ENCODE measurements at places on chromosomes 7 and 10.
A peak's percentile ranks its signal among the peaks of the same experiment; 100 is the strongest.

- DNase-seq, result no peak
These were observed 1.5 kb downstream of the AKR1C3 start for GRCh38 chr10:5095687-5096086.

GRCh38 chr7:94856643-94857042 is 50.8 kb upstream of the PPP1R9A start:
- DNase-seq, result no peak

GRCh38 chr10:121276822-121277221 is 321.4 kb downstream of the FGFR2 start:
- DNase-seq, result no peak

GRCh38 chr7:68544851-68545250 is 1053.4 kb upstream of the AUTS2 start:
- no peak for DNase-seq

GRCh38 chr10:79266084-79266483 is 81.2 kb upstream of the PPIF start:
- DNase-seq, result no peak

DNA sequence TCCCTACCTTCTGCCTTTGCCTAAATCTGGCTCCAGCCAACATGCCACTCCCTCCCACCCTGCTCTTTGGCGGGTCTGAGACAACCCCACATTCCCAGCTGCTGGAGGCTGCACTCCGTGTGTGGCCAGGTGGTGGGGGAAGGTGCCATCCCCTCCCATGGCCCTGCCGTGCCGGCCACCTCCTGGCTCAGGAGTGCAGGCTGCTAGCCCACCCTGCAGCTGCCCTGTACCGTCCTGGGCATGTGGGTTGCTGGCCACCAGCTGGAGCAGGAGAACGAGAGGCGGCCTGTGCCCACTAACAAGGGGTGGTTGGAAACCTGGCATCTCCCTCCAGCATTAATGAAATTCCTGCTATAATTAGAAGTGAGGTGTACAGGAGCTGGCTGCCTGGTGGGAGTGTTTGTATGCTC is 97.6 kb downstream of the ZMIZ1 start:
- DNase-seq, result no peak

DNA sequence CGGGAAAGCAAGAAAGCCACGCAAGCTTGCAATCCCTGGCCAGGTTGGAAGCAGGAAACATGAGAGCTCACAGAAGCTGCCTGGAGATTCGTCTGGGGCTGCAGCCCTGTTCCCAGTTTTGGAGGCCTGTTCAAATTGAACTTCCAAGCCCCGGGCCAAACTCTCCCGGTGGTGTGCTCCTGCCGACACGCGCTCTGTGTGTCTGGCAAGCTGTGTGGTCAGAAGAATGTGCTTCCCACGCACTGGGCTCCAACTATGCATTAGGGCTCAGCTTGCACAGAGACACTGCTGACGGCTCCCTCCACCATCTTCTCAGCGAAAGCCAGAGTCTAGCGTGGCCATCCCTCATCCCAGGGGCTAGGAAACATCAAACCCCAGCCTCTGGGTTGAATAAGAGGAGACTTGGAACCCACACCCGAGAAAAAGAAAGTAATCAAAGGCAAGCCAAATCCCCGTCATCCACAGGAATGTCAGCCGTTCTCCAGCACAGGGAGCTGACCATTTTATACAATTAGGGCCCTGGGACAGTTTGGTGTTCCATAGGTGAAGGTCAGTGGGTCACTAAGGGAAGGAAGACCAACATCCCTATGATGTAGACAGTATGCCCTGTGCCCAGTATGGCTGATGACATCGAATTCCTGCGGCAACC is 107.2 kb downstream of the FGFR2 start:
- DNase-seq, result no peak

DNA sequence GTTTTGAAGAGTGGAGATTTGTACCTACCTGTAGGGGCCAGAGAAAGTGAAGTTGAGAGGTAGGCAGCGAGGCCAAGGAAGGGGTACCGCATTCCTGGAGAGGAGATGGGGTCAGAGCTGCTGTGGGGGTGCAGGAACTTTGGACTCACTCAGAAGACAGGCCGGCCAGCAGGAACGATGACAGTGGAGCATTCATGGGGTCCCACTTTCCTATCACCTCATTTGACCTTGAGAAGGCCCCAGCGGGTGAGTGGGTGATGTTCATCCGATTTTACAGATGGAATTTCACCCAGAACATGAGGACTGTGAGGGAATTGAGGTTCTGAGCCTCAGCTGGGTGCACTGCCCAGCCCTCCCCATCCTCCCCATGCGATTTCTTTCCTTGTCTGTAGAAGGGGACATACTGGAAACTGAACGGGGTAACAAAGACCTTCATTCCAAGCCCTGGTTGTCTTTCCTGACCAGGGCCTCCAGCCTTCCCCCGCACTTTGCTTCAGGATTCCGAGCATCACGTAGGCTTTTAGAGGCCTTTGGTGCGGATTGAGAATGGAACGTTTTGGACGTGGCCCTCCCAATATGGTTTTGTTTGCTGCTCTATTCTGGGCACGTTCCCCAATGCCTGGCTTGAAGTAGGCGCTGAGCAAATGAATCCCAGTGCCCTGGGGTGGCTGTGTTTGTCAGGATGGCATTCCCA is 87.3 kb downstream of the ADCY1 start:
- no peak for DNase-seq

- no peak for DNase-seq
These were observed 17.5 kb downstream of the MICALL2 start for GRCh38 chr7:1441615-1442354.

- DNase-seq, result no peak
These were observed 21.0 kb upstream of the SMARCD3 start for GRCh38 chr7:151269511-151269910.

- DNase-seq, result no peak
These were observed 220.2 kb downstream of the KCNMA1 start for GRCh38 chr10:77417359-77417758.

GRCh38 chr7:96982586-96982985 is 22.8 kb upstream of the DLX6 start:
- no peak for DNase-seq

DNA sequence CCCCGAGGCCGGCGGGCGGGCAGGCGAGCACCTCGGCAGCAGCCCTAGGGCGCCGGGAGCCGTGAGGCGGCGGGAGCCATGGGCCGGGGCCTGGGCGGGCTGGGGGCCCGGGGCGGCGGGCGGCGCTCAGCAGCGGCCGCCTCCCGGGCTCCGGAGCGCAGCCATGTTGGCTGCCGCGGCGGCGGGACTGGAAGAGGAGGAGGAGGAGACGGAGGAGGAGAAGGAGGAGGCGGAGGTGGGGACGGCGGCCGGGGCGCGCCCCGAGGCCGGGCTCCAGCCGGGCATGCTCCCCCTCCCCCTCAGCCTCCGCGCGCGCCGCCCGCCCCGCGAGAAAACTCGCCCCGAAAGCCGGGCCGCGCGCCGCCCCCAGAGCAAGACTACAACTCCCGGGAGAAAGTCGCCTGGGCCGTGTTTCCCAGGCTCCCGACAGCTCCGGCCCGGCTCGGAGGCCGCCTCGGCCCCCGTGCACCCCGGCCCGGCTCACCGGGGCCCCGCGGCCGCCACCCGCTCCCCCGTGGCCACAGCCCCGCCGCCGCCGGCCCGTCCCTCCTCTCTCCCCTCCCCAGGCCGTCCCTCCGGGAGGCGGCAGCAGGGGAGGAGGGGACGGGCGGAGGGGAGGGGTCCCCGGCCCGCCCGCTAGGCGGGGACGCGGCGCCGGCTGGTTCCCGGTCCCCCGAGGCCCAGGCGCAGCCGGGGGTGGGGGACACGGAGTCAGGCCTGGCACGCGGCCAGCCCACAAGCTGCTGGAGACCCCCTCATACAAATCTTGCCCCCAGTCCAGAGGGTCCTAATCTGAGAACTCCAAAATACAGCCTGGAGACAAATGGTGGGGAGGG is at the start of gene DLG5:
DLG5 (minus strand) TSS at position 190 of the 836 bp plus-strand sequence. CDS start 235 bp downstream, outside the sequence.
- DNase-seq, result peak; percentile 11

DNA sequence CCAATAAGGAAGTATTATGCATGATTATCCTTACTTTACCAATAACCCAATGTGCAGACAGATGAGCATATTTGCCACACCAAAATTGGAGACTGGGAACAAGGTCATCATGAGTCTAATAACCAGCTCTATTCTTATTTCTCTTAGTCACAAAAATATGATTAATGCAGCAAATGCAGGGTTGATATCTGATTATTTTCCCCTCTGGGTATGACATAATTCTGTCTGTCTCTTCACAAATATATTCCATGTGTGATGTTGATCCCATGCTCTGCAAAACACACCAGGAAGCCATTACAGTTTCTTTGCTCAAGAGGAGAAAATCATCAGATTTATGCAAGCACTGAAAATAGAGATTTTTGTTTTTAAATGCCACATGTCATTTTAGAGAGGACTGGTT is 196.5 kb upstream of the DGKB start:
- DNase-seq, result no peak

DNA sequence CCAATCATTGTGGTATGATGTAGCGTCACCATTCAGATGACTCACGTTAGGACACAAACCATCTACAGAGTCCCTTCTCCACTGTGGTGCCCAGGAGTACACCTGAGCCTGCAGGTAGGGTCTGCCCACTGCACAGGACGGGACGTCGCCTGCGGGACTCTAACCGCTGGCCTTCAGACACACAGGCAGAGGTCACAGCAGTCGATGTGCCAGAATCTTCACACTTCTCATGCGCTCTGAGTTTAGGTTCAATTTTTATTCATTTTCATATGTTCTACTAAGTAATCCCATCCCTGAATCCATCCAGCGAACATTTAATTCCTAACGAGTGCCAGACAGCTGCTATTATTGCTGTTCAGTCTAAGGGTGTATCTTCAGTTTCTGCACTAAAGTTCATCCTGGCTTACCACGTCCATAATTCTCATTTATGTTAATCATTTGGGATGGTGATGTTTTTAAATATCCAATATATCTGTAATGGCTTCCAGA is 73.3 kb downstream of the CXCL12 start:
- DNase-seq, result no peak

GRCh38 chr7:131616487-131617200 is 60.2 kb upstream of the PODXL start:
- DNase-seq, result no peak

DNA sequence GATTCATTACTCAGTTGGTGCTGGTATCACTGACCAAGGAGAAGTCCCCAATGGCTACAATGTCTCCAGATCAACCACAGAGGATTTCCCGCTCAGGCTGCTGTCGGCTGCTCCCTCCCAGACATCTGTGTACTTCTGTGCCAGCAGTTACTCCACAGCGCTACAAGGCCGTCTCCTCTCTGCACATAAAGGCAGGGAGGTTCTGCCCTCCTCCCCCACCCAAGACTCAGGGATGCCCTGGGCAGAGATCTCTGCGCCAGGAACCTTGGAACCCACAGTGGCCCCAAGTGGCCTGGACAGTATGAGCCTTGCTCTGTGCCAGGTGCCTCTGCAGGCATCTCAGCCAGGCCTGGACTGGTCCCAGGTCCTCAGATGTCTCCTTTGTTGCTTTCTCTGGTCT is 193.4 kb upstream of the PRSS58 start:
- DNase-seq, result no peak

GRCh38 chr7:44051611-44052220 is 7.2 kb downstream of the DBNL start:
- DNase-seq, result no peak

DNA sequence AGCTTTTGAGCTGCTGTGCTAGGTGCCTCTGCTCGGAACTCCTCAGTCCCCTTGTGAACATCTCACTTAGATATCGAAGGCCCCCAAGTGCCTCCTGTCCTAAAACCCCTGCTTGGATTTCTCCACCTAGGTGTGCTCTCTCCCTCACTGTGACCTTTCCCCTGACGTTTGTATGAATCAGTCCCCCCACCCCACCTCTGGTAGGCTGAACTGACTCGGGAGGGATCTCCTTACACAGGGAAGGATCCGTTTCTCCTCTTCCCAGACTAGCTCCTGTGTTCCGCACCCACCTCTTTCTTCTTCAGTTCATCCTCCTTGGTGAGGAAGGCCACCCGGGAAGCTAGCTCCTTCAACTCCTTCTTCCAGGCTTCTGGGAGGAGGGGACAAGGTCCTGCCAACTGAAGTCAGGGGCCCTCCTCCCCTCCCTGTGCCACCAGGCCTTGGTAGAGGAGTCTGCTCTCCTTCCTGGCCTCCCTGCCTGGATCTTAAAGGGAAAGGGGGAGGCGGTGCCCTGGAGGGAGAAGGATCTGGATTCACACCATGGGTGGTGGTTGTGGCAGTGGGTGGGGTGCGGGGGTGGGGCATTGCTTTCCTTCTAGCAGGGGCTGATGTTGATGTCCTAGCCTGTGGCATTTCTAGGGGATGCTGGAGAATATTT is 6.8 kb downstream of the TBATA start:
- no peak for DNase-seq

DNA sequence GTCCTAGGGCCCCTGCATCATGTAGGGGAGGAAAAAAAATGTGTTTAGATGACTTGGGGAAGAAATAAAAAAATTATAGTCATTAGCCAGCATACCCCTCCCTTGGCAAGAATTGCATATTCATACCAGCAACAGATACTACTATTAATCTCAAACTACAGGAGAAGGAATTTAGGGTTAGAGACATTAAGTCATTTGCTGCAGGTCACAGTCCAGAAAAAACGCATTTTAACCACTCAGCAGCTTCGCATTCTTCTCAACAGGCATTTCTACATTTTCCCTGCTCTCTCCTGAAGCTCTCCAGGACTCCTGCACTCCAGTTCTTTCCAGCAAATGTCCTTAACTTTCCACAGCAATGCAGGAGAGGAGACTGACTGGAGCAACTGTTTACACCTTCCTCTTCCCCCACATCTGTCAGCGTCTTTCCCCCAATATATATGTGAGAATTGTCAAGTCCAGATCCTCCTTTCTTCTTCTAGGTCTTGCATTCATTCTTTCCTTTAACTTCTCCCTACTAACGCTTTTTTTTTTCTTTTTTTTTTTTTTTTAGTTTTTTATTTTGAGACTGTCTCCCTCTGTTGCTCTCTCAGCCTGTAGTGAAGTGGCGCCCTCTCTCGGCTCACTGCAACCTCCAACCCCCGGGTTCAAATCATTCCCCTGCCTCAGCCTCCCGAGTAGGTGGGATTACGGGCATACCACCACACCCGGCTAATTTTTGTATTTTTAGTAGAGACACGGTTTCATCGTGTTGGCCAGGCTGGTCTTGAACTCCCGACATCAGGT is 35.6 kb downstream of the PRPS1L1 start:
- no peak for DNase-seq
